ENCODE measurements at places on chromosomes 2 and 18. TPM values are rescaled to one million over a fixed set of nuclear protein-coding genes. Genes with fewer than 3 reads are reported as not detected.

Gene FAM110C
- 0.71 TPM for total RNA-seq

DNA sequence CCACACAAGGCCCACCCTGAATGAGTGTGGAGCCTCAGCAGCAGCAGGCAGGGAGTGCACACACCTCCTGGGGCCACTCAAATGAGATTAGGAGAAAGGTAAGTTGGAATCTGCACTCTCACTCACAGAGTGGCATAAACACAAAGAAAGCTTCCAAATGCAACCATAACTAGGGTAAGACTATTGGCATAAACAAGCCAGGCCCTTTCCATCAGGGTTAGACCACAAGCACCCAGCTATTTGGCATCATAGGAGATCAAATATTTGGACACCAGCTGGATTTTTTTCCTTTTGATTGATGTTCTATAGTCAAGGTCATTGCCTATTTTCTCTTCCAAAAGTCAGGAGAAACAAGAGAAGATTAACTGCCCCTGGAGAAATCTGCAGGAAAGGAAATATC, 471.5 kb downstream of the TXNL1 start:
- H3K4me3 ChIP-seq, result no peak overlapping the region
- no peaks in the 10 kb centered on the region for H3K27me3 ChIP-seq
- no peaks in the 10 kb centered on the region for H3K36me3 ChIP-seq
- no peak overlapping the region for H3K27ac ChIP-seq

Gene EN1
- total RNA-seq, result 3.7 TPM

- H3K27ac ChIP-seq, result no peak overlapping the region
- no peaks in the 10 kb centered on the region for H3K4me1 ChIP-seq
- H3K27me3 ChIP-seq, result no peaks in the 10 kb centered on the region
- H3K4me3 ChIP-seq, result no peak overlapping the region
- no peaks in the 10 kb centered on the region for H3K36me3 ChIP-seq
These were observed 89.7 kb downstream of the AFF3 start for GRCh38 chr2:100052650-100053049.

GRCh38 chr2:34093790-34094189, 494.7 kb upstream of the FAM98A start:
- no peak for DNase-seq
- no peak overlapping the region for H3K4me3 ChIP-seq
- H3K27ac ChIP-seq, result no peak overlapping the region
- H3K27me3 ChIP-seq, result no peaks in the 10 kb centered on the region
- no peaks in the 10 kb centered on the region for H3K4me1 ChIP-seq
- H3K36me3 ChIP-seq, result no peaks in the 10 kb centered on the region

Gene REG3A
- total RNA-seq, result not detected

Gene STARD6
- 0.18 TPM for total RNA-seq
